Stimulated activated naive CD4-positive, alpha-beta T cell treated with Interleukin-2 at 50 U/mL for 16 hours (primary cell): ENCODE measurements at places on chromosomes 12 and 14.

GRCh38 chr12:20596061-20596460 is 99.1 kb upstream of the SLCO1C1 start:
- DNase-seq = no peak

GRCh38 chr12:70366581-70367257 is 629 bp downstream of the KCNMB4 start:
- peak; percentile 49 for DNase-seq

- DNase-seq = no peak
These were observed 71.6 kb downstream of the PDE6H start for GRCh38 chr12:15044471-15044870.

- no peak for DNase-seq
These were observed 1305.0 kb downstream of the LRFN5 start for GRCh38 chr14:42911642-42912041.

- no peak for DNase-seq
These were observed 69.5 kb downstream of the NKX2-1 start for GRCh38 chr14:36450550-36450949.

GRCh38 chr14:68504861-68505260 is 288.0 kb downstream of the ZFP36L1 start:
- no peak for DNase-seq

DNA sequence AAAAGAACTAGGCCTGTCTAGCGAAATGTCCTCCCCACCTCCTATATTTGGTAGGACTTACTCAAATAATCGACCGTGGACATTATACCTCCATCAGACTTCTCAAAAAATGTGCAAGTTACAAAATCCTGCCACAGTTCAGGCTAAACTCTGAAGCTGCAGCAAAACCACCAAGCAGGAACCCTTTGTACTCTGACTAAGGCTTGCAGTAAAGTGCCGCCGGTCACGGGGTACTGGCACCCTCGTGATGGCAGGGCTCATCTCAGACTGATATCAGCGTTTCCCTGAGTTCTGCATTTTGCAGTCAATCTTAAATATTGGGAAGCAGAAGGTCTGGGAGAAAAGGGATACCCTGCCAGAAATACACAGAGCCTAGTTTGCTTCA is 17.1 kb downstream of the SLC11A2 start:
- DNase-seq = peak; percentile 5

GRCh38 chr12:101925361-101925760 is 48.0 kb downstream of the DRAM1 start:
- no peak for DNase-seq

- no peak for DNase-seq
These were observed 147.1 kb downstream of the MED13L start for GRCh38 chr12:116130431-116130830.

GRCh38 chr12:70557583-70558191 is 79.5 kb downstream of the PTPRB start:
- no peak for DNase-seq

DNA sequence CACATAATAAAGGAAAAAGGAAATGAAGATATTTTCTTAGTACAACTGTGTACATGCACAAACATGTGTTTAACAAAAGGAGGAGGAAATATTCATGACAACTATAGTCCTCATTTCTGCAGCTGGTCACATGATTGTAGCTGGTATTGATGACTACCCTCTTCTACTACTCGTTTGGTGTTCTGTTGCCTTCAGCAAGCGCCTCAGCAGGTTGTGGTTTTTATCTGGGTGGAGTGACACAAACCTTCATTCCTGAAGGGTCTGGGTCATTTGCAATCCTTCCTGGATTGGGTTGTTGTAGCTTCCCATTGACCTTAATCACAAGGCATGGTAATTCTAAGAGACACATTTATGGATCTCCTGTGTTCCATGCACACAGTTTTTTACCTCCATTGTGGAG is 1009.9 kb upstream of the USP15 start:
- DNase-seq = no peak

DNA sequence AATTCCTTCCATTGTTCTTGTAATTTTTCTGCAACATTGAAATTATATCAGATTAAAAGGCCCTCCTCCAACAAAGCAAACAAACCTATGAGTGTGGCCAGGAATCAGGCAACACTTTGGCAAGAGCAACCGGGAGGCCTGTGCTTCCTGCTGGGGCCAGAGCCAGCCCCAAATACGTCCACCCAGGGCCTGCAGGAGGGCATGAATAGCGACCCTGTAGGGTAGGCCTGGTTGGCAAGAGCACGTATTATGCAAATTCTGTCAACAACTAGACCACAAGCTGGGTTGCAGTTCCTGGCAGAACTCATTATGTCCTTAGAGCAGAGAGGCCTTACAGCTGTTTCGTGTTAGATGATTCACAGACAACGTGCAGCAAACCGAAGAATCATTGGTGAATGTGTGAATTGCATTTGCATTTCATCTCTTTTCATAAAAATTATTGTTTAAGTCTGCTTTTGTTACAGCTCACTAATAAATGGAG is 26.9 kb upstream of the LGALS3 start:
- peak; percentile 51 for DNase-seq

DNA sequence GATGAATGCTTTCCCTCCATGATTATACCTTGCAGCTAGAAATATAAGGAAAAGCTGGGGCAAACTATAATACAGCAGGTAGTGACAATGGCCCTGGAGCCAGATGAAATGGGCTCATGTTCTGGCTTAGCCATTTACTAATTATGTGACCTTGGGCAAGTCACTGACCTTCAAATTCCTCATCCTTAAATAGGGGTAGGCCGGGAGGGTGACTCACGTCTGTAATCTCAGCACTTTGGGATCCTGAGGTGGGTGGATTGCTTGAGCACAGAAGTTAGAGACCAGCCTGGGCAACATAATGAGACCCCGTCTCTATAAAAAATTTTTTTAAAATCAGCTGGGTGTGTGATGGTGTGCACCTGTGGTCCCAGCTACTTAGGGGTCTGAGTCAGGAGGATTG is 155.4 kb downstream of the C12orf75 start:
- DNase-seq = no peak

DNA sequence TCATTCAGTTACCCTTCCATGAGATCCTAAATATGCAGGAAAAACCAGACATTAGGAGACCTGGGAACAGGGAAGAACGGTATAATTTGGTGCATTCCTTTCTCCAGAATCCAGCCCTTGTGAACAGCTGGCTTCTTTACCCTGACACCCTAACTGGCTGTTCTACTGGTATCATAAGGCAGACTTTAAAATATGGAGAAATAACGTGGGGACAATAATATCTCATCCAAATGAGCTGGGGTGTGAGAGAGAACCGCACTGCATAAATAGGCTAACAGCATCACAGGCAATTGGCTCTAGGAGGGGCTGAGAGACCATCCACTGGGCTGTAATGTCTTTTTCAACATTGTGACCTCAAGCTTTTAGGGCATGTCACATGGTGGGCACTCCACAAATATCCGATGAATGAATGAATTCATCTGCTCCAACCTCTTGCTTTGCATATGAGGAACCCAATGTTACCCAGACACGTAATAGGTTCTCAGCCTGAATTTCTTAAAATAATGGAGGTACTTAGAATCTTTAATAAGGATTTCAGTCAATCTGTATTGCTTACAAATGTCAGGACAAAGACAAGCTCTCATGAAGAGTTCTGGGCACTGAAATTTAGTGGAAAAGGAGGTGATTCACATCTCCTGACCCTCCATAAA is 157.9 kb downstream of the SAMD4A start:
- no peak for DNase-seq

- no peak for DNase-seq
These were observed 105.1 kb downstream of the GXYLT1 start for GRCh38 chr12:42039577-42039976.

DNA sequence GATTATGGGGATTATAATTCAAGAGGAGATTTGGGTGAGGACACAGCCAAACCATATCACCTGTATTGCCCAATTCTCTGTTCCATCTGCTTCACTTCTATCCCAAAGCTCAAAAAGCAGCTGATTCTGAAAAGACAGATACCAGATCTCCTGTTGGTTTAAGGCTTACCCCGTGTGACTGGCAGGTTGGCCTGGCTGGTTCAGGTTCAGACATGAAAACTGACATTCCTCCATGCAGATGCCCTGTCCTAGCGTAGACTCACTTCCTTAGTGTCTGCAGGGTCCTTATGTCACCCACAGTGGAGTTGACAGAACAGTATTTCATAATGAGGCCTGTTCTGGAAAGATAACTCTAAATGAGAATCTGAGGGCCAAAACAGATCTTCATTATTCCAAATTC is 61.1 kb upstream of the FLRT2 start:
- no peak for DNase-seq

DNA sequence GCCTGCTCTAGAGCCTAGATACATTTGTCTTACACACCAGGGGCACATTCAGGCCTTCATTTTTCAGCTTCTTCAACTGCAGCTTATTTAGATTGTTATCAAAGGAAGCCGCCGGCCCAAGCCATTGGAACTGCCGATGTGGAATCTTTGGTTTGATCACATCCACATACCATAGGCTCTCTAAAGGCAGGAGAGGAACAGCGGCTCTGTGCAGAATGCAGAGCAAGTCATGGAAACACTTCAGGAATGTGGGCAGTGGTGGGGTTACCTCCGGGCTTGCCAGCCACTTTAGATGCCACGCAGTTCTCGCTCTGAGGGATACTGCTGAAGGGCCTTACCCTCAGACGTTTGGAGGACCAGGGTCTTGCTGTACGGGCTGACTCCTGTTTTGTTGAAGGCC is 53.4 kb upstream of the PYGL start:
- no peak for DNase-seq

DNA sequence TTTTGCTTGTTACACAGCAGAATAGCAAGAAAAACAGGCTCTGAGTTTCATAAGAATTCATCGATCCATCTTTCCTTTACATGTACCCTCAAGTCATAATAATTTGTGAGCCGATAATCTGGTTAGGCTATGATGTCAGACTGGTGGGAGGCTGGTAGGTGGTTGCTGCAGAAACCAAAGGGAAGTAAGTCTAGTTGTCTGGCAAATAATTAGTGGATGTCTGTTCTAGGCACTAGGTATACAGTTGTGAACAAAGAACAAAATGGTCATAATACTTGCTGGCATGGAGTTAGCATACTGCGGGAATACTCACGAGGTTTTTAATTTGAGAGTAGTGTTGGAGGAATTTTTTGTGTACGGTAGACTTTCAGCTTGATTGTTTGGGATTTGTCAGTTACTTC is 8.8 kb downstream of the SUSD6 start:
- DNase-seq = peak; percentile 22

DNA sequence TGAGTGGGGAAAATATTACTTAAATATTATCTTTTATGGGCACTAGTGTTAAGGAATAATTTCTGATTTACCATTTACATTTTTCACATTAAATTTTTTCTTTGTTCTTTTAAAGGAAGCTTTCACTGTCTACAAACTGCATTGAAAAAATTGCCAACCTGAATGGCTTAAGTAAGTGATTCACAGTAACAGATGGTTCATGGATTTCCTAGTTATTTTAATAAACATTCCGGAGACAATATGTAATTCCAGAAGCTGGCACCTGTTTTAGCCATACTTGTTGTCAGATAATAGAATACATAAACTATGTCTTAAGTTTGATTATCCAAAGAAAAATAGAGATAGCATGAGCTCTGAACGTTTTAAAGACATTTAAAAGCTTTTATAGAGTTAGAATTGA is 17.1 kb downstream of the DNAL1 start:
- DNase-seq = no peak

DNA sequence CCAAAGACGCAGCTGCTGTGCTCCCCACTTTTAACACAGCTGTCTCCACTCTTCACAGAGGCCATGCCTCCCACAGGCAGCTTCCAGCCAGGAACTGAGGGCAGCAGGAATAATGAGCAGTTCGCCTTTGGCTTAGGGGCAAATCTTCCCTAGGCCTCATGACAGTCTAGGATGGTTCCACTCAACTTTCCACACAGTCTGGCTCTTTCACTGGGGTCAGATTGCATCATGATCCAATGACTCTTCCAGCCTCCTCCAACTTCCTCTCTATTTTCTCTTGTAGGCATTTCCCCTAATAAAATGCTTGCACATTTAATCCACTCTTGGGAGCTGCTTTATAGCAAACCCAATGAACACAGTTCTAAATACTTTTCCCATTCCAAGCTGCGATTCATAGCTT is 271.6 kb upstream of the ATP2B1 start:
- DNase-seq = no peak

- no peak for DNase-seq
These were observed 41.4 kb downstream of the RAB35 start for GRCh38 chr12:120075034-120075616.

DNA sequence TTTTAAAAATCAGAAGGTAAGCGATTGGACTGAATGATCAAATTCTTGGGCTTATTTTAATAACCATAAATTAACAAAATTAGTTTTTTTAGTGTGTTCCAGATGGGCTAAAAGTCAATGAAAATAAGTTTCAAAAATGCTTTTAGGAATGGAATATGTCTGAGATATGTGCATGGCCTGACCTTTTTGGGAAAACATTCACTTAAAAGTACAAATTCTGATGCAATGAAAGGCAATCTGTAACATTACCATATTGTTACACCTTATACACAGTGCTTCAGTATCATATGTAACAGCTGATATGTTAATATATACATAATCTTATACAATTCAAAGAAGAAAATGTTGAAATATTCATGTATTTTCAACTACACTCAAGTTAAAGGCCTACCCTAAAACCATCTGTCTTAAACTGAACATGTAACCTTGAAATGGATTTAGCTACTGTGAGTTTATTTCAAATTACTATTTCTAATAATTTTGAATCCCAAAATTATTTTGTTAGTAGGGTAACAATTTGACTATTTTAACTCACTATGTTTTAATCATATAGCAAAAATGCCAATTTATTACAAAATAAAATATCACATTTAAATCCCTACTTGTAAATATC is 84.8 kb downstream of the EEA1 start:
- no peak for DNase-seq

- no peak for DNase-seq
These were observed 239.0 kb downstream of the FBXL14 start for GRCh38 chr12:1355396-1355795.

DNA sequence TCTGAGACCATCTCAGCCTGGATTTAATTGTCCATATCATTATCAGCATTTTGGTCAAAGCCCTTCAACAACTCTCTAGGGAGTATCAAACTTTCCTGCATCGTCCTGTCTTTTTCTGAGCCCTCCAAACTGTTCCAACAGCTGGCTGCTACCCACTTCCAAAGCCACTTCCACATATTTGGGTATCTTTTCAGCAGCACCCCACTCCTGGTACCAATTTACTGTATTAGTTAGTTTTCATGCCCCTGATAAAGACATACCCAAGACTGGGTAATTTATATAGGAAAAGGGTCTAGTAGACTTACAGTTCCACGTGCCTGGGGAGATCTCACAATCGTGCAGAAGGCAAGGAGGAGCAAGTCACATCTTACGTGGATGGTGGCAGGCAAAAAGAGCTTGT is 33.1 kb upstream of the YBX3 start:
- DNase-seq = no peak

- DNase-seq = no peak
These were observed 57.7 kb downstream of the RESF1 start for GRCh38 chr12:32016680-32017482.

DNA sequence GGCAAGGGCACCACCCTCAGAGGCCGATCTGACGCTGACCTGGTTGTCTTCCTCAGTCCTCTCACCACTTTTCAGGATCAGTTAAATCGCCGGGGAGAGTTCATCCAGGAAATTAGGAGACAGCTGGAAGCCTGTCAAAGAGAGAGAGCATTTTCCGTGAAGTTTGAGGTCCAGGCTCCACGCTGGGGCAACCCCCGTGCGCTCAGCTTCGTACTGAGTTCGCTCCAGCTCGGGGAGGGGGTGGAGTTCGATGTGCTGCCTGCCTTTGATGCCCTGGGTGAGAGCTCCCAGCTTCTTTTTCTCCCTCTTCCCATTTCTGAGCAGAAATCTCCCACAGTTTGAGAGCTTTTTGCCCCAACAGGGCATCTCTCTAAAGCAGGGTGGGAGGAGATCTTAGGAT is 1.8 kb downstream of the OAS1 start:
- peak; percentile 15 for DNase-seq
